ENCODE measurements at places on chromosomes 13 and 19.

DNA sequence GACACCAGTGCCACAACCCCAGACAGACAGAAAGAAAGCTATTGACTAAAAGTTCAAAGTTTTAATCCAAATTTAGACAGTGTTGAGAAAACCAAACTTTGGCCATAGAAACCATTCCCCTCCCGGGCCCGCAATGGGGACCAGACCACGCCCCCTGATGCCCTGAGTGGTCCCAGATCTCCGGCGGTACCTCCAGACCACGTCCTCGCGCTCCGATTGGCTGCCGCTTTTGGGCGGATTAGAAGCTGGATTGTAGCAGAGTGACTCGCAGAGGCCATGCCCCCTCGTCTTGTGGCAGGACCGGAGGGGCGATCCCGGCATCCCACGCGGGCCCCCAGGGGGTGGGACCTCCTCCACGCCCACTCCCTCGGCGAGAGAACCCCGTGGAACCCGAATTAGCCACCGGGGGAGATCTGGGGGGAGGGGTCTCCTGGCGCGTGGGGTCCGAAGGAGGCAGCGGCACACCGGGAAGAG lies 797 bp upstream of the HSD17B14 start:
- peak; percentile 77 for DNase-seq

- peak; percentile 61 for DNase-seq
These were observed 2.1 kb downstream of the NECTIN2 start for GRCh38 chr19:44848036-44848811.

DNA sequence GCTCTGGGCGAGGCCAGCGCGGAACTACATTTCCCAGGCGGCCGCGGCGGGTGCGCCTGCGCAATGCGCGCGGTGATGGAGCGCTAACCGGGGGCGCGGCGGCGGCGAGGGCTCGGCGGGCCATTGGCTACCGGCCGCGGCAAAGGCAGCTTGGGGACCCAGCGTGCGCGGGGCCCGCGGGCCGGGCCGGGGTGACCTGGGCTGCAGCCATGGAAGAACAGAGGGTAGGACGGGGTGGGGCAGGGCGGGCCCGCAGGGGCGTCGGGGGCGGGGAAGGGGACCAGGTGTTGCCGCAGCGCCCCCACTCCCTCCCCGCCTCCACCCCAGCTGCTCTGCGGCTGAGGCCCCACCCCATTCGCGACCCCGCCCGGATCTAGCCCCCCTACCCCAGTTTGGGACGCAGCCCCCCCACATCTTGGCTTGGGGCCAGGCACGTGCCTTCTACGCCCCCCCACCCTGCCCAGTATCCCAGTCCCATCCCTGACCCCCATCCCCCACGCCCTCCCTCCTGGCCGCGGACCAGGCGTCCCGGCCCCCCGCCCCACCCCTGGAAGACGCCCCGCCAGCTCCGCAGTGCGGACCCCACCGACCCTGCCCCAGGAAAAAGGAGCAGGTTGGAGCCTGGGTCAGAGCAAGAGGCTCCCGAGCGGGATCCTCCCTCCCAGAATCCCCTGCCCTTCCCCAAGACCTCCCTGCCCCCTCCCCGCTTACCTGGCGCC lies at the start of gene FSD1:
Gene FSD1, plus strand, starts transcription at position 61 of the 719 bp plus-strand sequence. Its CDS starts 149 bp downstream, at position 210.
- peak; percentile 60 for DNase-seq

DNA sequence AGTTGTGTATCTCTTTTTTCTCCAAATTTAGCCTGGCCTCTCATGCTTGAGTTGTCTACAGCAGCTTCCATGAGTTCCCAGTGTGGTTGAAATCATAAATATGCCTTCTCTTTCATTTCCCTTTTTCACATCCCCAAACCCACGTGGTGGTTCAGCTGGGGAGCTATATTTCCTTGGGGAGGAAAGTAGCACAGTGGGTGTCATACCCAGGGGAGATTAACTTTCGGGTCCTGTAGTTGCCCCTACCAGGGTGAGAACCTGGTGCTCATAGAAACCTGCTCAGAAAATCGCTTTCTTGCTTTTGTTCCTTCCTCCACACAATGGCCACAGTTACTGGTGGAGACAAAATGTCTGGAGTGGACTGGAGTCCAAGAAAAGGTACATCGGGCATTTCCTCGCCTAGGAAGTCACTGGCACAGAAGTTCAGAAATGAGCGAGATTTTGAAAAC lies 7.0 kb upstream of the LILRA4 start:
- no peak for DNase-seq

GRCh38 chr13:39823063-39823713 lies 167.7 kb downstream of the COG6 start:
- no peak for DNase-seq

- DNase-seq = no peak
These were observed 21.5 kb downstream of the STARD13 start for GRCh38 chr13:33263976-33264619.
